Kidney epithelial cell (primary cell): ENCODE measurements at places on chromosomes 4 and X. TPM values are rescaled to one million over a fixed set of nuclear protein-coding genes. Genes with fewer than 3 reads are reported as not detected.

ARHGAP6 gene
- 1.4 and 1.7 TPM in 2 replicates for total RNA-seq

IL1RAPL2 gene
- total RNA-seq = not detected in 2 replicates

CCSER1 gene
- total RNA-seq = 1.2 and 1.4 TPM in 2 replicates

TEX13B gene
- not detected in 2 replicates for total RNA-seq

SMIM31 gene
- total RNA-seq = not detected in 2 replicates

FGB gene
- total RNA-seq = 1.5 and 3.7 TPM in 2 replicates

FAM114A1 gene
- 39.6 and 53.9 TPM in 2 replicates for total RNA-seq

IBSP gene
- total RNA-seq = not detected in 2 replicates

FATE1 gene
- total RNA-seq = not detected in 2 replicates

SSX4B gene
- not detected in 2 replicates for total RNA-seq

SLC25A5 gene
- total RNA-seq = 274 and 335 TPM in 2 replicates

UGT2B10 gene
- total RNA-seq = not detected in 2 replicates

TMSB15A gene
- 4.9 and 6.2 TPM in 2 replicates for total RNA-seq

RP2 gene
- total RNA-seq = 15.3 and 15.6 TPM in 2 replicates

RBM47 gene
- 41.1 and 42.1 TPM in 2 replicates for total RNA-seq

ADGRG4 gene
- not detected in 2 replicates for total RNA-seq

USP17L5 gene
- total RNA-seq = not detected in 2 replicates

TMEM47 gene
- total RNA-seq = 5.3 and 7.2 TPM in 2 replicates

MTCP1 gene
- 0.27 and 1.1 TPM in 2 replicates for total RNA-seq

FREM3 gene
- 0.07 TPM in 1 of 2 replicates, not detected in the other for total RNA-seq

RCHY1 gene
- 20.3 and 25.9 TPM in 2 replicates for total RNA-seq

NRK gene
- total RNA-seq = 8.1 and 9.0 TPM in 2 replicates

SPIN4 gene
- 1.8 and 2.7 TPM in 2 replicates for total RNA-seq

CABS1 gene
- not detected in 2 replicates for total RNA-seq

NALF2 gene
- total RNA-seq = 3.6 and 4.6 TPM in 2 replicates

BMPR1B gene
- total RNA-seq = 5.9 and 9.2 TPM in 2 replicates

MAGIX gene
- total RNA-seq = 2.9 and 5.1 TPM in 2 replicates

HSFX4 gene
- not detected in 2 replicates for total RNA-seq

COL4A6 gene
- 1.2 and 1.8 TPM in 2 replicates for total RNA-seq

XPNPEP2 gene
- not detected in 2 replicates for total RNA-seq

GLRB gene
- total RNA-seq = 5.9 and 11.6 TPM in 2 replicates
